NCI-H2227 treated with DMSO at 0.1 percent for 48 hours (cell line): ENCODE measurements at places on chromosomes 3 and 15.

GRCh38 chr3:128294999-128295468, 141.8 kb downstream of the EEFSEC start:
- no peak for DNase-seq

DNA sequence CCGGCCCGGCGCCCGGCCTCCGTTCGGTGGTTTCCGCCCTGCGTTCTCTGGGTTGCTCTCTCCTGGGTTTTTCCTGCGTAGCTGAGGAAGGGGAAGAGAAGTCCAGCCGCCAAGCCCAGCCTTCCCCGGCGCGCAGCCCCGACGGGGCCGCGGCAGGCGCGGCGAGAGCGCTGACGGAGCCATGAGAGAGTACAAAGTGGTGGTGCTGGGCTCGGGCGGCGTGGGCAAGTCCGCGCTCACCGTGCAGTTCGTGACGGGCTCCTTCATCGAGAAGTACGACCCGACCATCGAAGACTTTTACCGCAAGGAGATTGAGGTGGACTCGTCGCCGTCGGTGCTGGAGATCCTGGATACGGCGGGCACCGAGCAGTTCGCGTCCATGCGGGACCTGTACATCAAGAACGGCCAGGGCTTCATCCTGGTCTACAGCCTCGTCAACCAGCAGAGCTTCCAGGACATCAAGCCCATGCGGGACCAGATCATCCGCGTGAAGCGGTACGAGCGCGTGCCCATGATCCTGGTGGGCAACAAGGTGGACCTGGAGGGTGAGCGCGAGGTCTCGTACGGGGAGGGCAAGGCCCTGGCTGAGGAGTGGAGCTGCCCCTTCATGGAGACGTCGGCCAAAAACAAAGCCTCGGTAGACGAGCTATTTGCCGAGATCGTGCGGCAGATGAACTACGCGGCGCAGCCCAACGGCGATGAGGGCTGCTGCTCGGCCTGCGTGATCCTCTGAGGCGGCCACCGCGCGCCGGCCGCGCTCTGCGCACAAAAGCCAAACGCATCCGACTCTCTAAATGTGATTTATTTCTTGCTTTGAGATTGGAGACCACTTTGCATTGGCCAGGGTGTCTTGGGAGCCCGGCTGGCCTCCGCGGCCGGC, 727 bp downstream of the RAP2B start:
- DNase-seq: no peak

GRCh38 chr15:94205366-94205765, 26.0 kb upstream of the MCTP2 start:
- DNase-seq: no peak

GRCh38 chr3:125054449-125055329, 1.1 kb downstream of the HEG1 start:
- no peak for DNase-seq

DNA sequence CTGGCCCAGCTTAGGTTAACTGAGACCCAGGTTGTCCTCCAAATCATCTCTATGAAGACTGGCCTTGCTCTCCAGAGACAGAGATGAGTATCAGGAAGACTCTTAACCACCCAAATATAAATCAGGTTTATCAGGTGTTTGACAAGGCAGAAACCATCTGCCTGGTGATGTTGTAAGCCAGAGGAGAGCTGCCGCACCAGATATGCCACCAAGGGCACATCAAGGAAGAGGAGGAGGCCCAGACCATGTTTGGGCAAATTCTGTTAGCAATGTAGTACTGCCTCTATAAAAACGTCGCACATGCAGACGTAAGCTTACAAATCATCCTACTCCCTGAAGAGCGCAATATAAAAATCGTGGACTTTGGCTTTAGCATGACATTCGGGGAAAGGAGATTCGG, 21.0 kb upstream of the RPL32 start:
- DNase-seq: no peak

DNA sequence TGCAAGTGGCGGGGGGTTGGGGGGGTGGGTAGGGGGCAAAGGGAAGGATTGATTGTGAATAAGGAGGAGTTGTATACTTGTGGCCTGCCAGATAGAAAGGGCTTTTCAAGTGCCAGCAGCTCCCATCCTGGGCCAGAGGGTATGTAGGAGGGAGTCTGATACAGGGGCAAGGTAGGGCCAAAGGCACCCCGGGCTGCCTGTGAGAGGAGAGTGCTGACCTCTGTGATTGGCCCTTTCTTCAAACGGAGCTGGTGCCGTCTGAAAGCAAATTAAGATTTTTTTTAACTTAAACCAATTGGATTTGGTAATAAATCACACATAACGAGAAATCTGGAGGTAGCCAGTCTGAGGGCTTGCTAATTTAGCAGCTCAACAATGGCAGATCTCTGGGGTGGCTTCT, 229.9 kb downstream of the THSD4 start:
- DNase-seq: no peak

DNA sequence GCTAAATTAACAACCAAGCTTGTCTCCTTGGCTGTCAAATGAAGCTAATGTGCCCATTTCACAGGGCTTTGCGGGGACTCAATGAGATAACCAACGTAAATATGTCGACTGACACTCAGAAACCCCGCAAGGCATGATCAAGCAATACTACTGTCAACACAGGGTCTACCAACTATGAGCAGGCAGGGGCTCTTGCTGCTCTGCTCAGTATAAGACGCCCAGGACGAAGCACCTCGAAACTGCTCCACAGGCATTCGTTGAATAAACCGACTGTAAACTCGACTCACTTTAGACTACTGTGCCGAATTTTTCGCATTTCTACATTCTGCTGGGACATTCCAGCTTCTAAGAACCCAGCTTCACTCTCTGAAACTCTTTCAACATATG, 55.0 kb downstream of the FEZF2 start:
- peak; percentile 59 for DNase-seq

- no peak for DNase-seq
These were observed 378.3 kb downstream of the CNTN4 start for GRCh38 chr3:2476996-2477395.

DNA sequence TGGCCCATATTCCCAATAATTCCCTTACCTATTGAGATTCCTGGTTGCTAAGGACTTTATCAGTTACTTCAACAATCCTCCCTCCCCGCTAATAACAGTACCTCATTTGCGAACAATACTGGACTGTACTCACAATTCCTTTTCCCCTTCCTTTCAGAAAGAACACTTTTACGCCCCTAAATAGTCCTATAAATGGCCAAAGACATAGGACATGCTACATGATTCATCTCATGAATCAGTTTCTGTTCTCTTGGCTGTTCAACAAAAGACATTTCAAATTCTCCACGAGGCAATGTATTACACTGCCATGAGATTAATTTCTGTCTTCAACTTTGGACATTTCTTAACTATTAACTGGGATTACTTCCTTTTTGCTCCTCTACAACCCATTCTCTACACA, 264.4 kb downstream of the TIGIT start:
- no peak for DNase-seq

GRCh38 chr3:182370949-182371348, 422.4 kb upstream of the ATP11B start:
- no peak for DNase-seq

DNA sequence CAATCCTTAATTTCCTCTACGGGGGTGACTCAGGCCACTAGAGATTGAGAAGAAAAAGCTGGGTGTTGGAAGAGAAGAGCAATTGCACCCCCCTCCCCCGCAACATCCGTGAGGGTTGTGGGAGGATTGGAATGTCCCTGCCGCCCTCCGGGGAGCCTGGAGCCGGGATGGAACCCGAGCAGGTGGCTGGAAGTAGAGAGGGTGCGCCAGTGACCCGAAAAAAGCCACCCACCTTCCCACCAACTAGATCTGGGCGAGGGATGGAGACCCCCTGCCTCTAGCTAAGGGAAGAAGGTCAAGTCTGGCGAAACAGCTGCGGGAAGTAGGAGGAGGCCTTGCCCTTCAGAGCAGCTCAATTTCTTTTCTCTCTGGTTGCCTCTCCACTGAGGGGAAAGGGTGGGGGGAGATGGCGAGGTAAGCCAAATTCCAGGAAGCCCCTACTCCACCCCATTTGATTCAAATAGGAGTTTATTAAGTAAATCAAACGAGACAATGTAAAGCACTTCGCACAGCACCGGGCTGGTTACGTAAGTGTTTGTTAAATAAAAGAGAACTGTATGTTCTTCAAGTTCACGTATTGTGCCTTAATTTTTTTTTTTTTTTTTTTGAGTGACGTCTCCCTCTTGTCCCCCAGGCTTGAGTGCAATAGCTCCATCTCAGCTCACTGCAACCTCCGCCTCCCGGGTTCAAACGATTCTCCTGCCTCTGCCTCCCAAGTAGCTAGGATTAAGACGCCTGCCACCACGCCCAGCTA, 1.1 kb upstream of the WWTR1 start:
- DNase-seq: no peak

- no peak for DNase-seq
These were observed 560.1 kb downstream of the MCTP2 start for GRCh38 chr15:94791510-94791909.

DNA sequence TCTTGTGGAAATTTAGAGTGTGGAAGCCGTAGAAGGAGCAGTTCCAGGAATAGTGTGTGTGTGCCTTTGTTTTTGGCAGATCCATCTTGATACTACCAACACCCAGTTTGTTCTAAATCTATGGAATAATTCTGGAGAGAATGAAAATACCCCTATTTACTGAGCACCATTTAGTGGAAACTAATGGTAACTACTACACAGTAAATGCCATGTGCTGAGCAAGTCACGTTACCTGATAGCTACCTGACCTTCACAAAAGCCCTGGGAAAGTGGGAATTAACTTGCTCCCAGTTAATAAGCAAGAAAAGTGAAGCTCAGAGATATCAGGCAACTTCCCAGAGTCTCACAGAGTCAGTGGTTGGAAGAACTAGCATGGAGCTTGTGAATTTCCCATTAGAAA, 137.7 kb downstream of the ARPP21 start:
- DNase-seq: no peak

- DNase-seq: peak; percentile 2
These were observed 125.5 kb downstream of the GADL1 start for GRCh38 chr3:30768703-30769550.

DNA sequence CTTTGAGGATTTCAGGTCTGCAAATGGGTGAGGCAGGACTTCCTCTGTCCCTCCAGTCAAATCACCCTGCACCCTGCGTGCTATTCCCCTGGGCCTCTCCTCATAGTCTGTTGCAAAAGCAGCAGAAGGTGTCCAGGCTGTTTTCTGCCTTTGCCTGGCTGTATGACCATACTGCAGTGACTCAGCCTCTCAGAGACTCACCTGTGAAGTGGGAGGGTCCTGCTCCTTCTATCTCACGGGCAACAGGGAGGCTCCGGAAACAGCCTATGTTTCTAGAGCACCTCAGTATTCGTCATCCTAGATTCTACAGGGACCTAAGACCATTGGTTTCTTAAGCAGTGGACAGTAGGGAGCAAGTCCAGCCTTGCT, 216.4 kb downstream of the TLE3 start:
- no peak for DNase-seq

DNA sequence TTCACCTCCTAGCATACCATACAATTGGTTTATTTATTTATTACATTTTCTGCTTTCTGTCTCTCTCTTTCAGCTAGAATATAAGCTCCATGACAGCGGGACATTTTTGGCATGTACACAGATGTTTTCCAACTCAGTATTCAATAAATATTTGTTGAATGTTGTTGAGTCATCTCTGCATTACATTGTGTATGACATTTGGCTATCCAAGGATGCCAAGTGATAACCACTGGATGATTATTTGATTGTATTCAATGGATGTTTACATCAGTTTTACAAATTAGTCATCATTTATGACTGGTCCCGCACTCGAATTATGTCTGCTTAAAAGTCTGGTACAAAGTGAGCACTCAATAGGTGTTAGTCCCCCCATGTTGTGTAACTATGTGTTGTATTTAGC, 49.5 kb upstream of the STXBP5L start:
- no peak for DNase-seq

DNA sequence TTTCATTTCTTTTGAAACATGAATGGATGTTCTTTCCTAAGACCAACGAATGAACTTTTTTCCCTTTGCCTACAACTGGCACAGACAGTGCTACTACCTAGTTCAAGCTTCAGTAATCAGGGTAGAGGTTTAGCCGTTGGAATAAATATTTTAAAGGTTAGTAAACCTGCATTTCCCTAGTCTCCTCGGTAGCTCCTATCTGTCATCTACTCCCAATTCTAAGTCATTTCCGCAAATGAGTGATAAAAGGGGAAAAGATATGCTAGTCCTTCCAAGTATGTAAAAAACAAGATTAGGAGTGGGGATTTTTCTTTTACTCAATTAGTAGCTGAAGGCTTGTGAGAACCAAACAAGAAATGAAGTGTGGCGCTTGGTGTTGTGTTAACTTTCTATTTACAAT, 15.2 kb downstream of the SLTM start:
- DNase-seq: no peak

- no peak for DNase-seq
These were observed 215.1 kb downstream of the SHQ1 start for GRCh38 chr3:72633121-72633520.

- peak; percentile 69 for DNase-seq
These were observed 751.7 kb upstream of the GOLIM4 start for GRCh38 chr3:168847291-168847883.

DNA sequence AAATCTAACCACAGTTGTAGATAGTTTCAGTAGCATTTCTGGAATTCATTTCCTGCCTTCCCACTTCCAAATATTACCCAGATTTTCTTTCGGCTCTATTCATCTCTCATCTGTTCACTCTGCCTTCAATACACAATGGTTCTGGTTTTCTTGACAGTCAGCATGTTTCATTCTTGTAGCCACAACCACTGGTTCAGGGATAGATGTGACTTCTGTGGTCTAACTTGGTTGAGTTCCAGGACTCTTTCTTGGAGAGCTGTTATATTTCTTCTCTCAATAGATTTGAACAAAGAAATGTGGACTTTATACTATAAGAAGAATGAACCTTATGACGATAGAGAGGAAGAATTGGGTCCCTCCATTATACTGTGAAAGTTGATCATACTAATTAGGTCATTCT, 228.8 kb downstream of the NSUN3 start:
- no peak for DNase-seq

- DNase-seq: no peak
These were observed 81.4 kb upstream of the CRBN start for GRCh38 chr3:3260870-3261269.

- no peak for DNase-seq
These were observed 25.8 kb downstream of the SIAH2 start for GRCh38 chr3:150736903-150737832.

DNA sequence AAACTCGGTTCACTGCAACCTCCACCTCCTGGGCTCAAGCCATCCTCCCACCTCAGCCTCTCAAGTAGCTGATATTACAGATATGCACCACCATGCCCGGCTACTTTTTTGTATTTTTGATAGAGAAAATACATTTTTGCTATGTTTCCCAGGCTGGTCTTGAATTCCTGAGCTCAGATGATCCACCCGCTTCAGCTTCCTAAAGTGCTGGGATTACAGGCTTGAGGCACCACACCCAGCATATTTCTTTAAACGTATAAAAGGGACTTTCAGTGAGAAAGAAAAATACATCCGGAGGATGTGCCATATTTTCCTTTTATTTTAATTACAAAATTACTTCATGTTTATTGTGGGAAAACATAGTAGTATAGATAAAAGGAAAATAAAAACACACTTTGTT, 55.2 kb downstream of the RPL39L start:
- no peak for DNase-seq
